ENCODE measurements at places on chromosomes 12 and 14.

DNA sequence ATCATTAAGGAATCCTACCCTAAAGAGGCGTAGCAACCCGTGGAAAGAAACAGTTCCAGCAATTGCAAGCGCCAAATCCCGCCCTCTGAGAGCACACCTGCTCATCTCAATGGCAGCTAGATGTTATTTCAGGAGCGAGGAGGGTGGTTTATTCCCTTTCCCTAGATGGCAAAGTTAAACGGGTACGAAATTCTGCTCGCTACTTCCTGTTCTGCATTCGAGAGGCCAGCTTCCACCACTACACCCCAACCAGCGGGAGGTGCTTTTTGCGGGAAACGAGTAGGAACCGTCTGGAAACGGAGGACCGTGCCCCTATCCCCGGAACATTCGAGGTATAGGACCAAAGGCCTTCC, 536 bp downstream of the VPS29 start:
- DNase-seq = no peak

GRCh38 chr14:51929166-51929565, 60.2 kb upstream of the RTRAF start:
- DNase-seq = no peak

DNA sequence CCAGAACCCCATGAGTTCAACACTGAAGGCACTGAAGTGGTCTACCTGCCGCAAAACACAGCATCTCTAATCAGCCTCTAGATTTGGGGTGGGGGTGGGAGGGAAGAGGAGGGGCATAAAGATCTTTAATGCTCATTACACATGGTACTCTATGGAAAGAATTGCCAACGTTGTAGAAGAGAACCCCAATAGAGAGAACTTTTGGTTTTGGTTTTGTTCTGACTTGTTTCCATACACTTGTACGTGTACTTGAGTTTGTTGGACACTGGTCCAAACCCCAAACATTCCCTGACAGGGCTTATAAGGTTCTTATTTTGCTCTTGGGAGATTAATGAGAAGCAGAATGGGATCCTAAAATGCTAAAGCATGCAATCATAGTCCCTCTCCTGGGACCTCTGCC, 31.0 kb downstream of the GNPTAB start:
- DNase-seq = no peak

GRCh38 chr14:60165547-60165876, 314 bp upstream of the DHRS7 start:
- no peak for DNase-seq

GRCh38 chr14:37171678-37172023, 755 bp downstream of the SLC25A21 start:
- DNase-seq = no peak

DNA sequence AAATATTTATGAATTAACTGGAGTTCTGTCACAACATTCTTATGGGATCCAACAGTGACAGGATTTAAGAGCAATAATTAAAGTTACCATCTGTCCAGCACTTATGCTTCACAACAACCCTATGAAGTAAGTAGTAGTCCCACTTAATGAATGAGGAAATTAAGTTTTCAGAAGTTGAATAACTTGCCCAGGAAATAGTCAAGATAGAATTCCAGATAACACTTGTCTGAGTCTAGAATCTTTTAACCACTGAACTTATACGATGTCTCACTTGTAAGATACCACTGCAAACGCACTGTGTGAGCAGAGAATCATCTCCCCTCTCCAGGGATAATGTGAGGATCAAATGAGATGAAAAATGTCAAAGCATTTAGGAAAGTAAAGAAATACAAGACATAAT, 3.3 kb upstream of the TTC9 start:
- no peak for DNase-seq

DNA sequence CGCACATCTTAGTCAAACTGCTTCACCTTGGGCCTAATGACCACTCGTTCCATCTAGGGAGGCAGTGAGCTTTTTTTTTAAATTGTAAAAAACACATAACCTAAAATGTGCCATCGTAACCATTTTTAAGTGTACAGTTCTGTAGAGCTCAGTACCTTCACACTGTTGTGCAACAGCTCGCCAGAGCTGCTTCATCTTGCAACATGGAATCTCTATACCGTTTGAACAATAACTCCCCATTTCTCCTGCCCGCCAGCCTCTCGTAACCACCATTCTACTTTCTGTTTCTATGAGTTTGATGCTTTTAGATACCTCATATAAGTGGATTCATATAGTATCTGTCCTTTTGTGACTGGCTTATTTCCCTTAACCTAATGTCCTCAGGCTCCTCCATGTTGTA, 196.2 kb downstream of the CHST11 start:
- DNase-seq = no peak

DNA sequence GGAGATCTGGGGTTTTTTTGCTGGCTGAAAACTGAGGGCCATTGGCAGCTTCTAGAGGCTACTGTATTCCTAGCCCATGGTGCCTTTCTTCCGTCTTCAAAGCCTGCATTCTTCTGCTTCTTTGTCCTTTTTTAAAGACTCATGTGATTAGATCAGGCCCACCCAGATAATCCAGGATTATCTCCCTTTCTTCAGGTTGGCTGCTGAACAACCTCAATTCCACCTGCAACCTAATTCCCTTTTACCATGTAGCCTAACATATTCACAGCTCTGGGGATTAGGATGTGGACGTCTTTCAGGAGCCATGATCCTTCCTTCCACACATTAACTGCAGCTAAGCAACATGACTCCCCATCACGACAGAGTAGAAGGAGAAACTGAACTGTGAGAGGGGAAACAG, 985.5 kb downstream of the DIO2 start:
- no peak for DNase-seq

DNA sequence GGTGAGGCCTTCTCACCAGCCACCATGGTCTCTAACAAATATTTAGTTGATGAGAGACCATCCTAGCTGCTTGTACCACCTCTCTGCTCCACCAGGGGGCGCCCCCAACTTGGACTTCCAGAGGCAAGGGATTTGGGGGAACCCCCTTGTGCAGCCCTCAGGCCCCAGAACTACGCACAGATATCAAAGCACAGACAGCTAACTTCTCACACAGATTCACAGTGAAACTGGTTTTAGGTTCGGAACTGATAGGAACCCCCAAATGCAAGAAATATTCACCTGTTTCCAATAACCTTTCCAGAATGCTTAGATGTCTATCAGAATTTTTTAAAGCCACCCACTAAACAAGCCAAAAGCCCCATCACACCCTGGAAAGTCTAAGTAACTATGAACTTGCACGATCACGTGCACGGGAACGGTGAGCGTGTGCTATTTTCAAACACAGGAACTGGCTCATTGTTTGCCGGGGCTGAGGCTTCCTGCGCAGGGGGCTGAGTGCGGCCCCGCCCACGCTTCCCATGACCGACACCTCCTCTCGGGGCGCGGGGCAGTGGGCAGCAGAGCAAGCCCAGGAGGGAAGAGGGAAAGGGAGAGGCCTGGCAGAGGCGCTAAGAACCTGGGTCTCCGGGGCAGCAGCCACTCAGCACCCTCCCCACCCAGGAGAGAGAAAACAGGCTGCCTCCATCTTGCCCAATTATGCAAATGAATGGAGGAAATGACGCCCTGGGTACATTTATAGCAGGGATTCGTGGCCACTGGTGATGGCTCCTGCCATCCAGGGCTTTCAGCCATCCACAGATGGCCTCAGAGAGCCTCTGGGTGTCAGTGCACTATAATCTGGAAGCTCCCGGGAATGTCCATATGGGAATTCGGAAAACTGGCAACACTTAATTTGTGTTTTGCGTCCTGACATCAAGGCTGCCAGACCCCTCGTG, 79.4 kb upstream of the GPR68 start:
- DNase-seq = peak; percentile 31

DNA sequence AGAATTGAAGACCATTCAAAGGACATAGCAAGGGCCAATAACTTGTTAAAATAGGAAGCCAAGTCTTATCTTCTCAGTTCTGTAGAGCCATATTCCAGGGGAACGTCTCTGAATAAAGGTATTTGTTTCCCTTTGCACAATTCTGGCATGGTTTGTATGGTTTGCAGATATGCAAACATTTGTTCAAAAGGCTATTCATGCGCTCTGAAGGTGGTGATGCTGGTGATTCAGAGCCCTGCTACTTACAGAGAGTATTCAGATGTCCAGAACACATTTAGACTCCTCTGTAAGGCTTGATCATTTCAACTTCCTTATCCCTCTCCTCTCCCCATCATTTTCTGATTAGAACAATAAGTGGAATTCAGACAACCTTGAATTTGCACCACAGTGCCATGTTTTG, 35.9 kb downstream of the SLC4A8 start:
- DNase-seq = no peak

DNA sequence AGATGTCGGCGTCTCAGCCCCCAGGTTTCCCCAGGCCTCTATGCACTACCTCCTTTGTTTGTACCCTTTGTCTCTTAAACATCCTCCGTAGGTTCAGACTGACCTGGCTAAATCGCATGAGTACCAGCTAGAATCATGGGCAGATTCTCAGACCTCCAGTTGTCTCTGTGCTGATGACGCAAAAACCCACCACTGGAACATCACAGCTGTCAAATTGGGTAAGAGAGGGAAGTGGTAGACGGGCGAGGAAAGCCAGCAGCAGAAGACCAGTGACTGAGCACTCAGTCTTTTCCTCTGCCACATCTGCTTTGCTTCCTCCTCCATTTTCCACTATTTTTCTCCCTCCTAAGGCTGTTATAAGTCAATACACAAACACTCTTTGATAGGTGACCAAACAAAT, 29.7 kb downstream of the A2ML1 start:
- DNase-seq = no peak

- DNase-seq = no peak
Measured at GRCh38 chr12:29673346-29673745, 110.4 kb downstream of the TMTC1 start.

DNA sequence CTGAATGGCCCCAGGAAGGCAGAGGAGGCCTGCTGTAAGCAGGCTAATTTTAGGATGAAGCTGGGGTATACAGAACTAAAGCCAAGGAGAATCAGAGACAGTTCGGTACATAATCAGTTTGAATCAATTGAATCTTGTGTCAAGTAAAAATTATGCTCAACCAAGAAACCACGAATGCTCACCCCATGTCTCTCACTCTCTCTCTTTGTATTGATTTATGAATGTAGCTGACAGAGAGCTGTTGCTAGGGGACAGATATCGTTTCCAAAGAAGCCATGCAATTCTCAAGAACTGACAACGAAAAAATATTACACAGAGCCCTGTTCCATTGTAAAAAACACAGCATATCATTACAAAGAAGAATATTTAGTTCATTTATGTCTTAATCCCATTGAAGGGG, 151.1 kb upstream of the PKP2 start:
- DNase-seq = no peak

DNA sequence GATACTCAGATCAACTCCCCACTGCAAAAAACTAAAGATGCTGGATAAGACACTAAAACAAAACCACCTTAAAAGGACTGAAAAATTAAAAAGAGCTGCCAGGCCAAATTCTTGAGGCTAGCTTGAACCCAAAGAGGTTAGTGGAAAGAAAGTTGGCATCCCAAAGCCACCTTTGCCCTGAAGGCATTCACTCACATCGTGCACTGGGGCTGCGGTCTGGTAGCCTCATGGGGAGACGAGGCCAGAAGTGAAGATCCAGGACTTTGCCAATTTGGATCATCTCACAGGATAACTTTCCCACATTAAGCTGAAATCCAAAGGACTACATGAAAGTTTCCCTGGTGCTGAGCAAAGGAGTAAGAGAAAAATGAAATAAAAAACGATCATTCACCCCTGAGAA, 63.9 kb downstream of the EFCAB11 start:
- no peak for DNase-seq

- no peak for DNase-seq
Measured at GRCh38 chr14:22300646-22301045, 288.4 kb downstream of the DAD1 start.

DNA sequence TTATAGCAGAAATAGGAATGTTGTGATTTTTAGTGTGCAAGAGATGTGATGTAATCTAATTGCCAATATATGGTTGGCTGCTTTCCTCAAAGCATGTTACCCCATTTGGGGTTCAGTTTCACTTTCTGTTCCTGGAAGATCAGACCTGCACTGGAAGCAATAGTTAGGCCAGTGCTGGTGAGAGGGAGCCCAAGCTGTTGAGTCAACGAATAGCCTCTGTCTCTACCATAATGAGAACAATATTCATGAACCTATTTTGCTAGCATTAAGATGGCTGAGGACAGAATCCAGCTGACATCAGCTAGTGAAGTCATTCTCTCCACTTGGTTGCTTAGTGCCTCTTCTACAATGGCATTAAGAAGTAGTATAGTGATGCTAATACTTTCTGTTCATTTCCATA, 379.9 kb upstream of the DCN start:
- no peak for DNase-seq

DNA sequence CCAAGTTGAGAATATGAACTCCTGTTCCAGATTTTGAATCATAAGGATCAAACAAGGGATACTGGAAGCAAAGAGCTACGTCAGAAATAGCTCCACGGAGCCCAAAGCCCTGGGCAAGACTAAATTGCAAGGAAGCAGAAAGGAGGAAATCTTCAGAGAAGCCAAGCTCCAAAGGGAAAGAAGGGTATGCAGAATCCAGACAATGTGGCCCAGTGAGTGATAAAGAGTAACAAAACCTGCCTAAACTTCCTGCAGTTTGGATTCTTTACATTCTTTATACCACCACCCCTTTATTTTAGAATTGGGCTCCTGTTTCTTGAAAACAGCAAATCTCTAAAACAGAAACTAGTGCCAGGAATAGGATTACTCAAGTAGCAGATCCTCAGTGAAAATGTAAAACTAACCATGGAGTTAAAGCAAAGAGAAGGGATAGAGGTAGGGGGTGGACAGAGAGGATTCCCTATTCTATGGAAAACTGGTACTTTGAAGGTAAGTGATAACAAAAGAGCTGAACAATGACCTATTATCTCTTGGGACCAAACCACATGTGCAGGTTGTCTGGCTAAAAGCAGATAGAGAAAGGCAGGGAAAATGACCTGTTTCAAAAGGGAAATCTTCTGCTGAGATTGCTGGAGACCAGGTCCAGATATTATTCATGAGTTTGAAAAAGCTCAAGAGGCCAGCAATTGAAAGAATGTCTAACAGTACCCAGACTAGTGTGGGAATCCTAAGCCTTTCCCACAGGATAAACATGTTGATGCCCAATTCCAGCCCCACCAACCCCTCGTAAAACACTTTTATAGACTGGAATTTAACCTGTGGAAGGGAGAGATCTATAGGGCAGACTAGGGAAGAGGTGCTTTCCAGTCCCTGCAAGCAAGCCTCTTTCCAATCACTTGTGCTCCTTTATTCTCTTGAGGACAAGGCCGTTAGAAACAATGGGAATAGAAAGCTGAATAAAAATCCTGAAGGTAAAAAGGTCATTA, 24.5 kb downstream of the MBIP start:
- DNase-seq = no peak

DNA sequence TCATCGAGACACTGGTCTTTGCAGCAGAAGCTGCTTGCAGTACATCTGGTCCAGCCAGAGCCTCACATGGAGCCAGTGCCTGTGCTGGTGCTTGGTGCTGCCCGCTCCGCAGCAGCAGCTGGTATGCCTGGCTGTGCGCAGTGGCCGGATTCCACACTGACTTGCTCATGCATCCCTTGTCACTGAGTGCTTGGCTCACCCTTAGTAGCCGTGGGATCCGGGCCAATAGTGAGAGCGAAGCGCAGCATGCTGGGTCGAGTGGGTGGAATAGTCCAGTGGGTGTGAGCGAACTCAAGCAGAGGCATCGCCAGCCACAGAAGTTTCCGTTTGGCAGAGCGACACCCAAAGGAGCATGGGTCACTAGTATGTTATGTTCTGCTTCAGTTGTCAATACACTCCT, 10.1 kb upstream of the FBXO33 start:
- DNase-seq = no peak

Measured in NCI-H2081 treated with DMSO at 0.1 percent for 48 hours (cell line).